ENCODE measurements at places on chromosomes 1 and 21.

GRCh38 chr21:33847588-33848248 is 67.9 kb downstream of the ATP5PO start:
- no peak for DNase-seq

DNA sequence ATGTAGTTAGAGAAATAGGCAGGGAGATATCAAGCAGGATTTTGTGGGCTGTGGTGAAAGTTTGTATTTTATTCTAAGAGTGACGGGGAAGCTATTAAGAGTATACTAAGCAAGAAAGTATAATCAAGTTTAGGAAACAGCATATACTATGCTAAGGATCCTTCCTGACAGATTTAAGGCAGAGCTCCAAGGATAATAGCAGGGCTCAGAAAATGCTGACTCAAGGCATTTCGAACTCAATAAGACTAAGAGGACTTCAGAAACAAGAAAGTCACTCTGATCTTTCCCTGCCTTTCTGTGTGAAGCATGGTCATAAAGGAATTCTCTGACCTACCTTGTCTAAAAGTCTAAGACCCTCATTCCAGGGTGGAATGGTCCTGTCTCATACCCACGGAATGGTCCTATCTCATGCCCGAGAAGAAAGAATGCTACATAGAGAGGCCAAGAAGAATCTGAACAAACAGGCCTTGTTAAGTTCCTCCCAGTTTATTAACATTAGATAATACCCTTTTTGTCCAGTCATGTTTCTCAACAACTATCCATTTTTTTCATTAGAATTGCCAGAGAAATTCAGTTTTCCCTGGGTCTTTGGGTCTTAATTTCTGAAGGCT is 59.1 kb downstream of the HFM1 start:
- no peak for DNase-seq

GRCh38 chr21:26782331-26782730 is 62.9 kb downstream of the ADAMTS1 start:
- no peak for DNase-seq

DNA sequence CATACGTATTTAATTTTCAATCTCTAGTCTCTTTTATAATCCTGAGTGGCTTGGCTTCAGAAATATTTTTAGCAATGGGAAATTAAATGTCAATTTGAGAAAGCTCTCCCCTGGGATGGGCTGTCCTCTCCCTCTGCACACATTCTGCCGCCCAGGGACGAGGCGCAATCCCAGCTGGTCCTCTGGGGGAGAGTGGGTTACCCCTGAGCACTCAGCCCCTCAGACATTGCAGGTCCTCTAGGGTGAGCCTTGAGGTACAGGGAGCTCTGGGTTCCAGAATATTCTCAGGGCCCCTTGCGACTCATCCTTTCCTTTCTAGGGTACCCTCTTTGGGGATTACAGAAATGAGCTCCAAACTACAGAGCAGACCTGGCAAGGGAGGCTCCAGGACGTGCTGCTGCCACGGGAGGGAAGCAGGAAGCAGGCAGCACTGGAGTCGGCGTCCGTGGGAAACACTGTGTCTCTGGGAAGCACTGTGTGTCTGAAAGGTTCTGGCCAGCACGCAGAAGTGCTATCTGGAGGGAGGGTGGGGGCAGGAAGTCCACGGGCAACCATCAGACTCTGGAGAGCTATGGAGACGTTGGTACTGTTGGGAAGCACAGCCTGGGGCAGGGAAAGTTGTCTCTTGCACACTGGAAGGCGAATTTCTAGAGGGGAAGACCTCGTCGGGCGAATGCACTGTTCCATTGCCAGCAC is 343.3 kb upstream of the VAMP3 start:
- no peak for DNase-seq

DNA sequence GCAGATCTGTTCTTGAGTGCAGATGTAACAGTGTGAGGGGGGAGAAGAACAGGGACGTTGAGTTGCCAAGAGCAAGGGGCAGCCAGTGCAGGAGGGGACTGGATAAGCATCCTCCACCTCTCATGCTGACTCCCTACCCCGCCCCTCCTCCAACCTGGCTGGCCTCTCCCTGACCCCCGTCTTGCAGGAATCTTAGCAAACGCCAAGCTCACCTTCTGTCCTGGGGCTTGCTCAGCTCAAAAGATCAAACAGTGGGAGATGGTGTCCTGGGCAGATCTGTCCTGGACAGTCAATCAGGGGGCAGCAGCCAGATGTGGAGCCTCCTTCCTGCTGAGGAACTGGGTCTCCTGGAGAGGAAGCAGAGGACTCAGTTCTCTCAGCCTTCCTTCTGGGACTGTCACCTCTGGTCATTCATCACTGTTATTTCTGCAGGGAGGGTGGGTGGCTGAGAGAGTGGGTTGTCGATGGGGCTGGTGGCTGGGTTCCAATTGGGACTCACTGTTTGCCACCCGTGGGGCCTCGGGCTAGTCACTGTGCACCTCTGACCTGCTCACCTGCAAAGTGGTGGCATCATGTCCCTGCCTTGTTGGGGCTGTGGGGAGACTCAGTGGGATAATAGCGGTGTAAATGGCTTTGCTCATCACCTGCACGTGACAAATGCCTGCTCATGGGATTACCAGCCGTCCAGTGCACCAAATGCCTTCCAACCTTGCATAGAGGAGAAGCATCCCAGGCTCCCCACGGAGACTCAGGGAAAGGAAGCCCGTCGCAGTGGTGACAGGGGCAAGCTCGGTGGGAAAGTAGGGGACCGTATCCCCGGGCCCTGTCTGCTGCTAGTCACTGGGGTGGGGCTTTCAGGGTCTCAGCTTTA is 154.4 kb downstream of the PTPRU start:
- no peak for DNase-seq

- DNase-seq, result peak; percentile 81
Measured at GRCh38 chr1:86542631-86543030, 4.2 kb upstream of the CLCA4 start.

All from renal cortical epithelial cell (primary cell).